ENCODE measurements at places on chromosomes 7 and 10.

GRCh38 chr7:94578614-94579013 is 69.0 kb downstream of the CASD1 start:
- DNase-seq = no peak

GRCh38 chr7:34747867-34748727 is 90.1 kb downstream of the NPSR1 start:
- no peak for DNase-seq

DNA sequence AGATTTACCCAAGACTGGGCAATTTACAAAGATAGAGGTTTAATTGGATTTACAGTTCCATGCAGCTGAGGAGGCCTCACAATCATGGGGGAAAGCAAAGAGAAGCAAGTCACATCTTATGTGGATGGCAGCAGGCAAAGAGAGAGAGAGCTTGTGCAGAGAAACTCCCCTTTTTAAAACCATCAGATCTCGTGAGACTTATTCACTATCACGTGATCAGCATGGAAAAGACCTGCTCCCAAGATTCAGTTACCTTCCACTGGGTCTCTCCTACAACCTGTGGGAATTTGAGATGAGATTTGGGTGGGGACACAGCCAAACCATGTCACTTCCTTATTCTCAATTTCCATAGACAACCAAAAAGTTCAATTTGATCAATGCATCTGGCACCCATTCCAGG is 24.9 kb upstream of the NOBOX start:
- DNase-seq = no peak

DNA sequence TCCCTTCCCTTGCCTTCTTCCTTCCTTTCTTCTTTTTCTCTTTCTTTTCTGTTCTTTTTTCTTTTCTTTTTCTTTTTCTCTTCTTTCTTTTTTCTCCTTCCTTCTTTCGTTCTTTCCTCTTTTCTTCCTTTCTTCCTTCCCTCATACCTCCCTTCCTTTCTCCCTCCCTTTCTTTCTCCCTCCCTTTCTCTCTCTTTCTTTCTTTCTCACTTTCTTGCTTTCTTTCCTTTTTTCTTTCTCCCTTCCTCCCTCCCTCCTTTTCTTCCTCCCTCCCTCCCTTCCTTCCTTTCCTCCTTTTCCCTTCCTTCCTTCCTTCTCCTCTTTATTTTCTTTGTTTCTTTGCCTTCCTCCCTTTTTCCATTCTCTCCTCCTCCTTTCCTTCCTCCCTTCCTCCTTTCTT is 96.3 kb downstream of the POM121L12 start:
- DNase-seq = no peak

GRCh38 chr7:31873816-31874597 is 187.0 kb downstream of the PPP1R17 start:
- DNase-seq = no peak

DNA sequence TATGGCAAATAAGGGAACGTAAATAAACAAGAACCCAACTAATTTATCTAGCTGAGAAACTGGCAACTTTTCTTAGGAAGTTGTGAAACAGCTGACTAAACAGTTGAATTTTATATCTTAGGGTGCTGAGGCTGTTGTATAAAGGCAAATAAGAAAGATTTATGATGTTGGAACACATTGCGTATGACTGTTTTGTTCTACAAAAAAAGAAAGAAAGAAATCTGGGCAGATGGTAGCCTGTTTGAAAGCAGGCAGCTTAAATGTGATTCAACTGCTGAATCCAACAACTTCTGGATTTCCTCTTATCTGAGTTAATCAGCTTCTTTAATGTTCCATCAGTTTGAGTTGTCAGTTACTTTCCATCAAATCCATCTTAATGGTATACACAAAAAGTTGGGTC is 214.5 kb downstream of the SNX13 start:
- no peak for DNase-seq

GRCh38 chr7:30159163-30159562 is 24.4 kb downstream of the MTURN start:
- no peak for DNase-seq

DNA sequence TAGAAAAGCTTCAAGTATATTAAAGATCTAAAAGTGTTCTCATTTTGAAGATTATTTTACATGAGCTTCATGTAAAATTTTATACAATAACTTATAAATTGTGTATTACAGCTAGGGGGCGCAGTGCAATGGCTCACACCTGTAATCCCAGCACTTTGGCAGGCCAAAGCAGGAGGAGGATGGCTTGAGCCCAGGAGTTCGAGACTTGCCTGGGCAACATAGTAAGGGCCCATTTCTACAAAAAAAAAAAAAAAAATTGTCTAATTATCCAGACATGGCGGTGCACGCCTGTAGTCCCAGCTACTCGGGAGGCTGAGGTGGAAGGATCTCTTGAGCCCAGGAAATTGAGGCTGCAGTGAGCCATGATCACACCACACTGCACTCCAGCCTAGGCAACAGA is 16.6 kb downstream of the ACBD5 start:
- DNase-seq = no peak

Measured in caudate nucleus (tissue), 63 donors.